ENCODE measurements at places on chromosomes 1 and 21.

- DNase-seq: no peak
These were observed 345.3 kb upstream of the ADGRL2 start for GRCh38 chr1:81455481-81455880.

DNA sequence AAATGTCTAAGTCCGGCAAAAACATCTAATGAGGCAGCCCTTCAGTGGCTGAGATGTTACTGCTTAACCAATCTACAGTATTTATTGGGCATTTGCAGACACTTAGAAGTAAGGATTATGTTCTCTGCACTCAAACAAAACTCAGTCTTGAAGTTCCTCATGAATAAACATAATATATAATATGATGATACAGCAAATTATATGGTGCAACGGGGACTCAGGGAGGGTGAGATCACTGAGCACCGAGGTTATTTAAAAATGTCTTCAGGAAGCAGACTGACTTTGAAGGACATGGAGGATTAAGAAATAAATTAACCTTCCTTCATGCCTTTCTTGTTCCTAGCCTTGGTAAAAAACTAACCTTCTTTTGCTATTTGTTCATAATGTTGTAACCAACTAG is 27.9 kb downstream of the WDR64 start:
- DNase-seq: no peak

- peak; percentile 31 for DNase-seq
These were observed 106.4 kb downstream of the SIK1 start for GRCh38 chr21:43320526-43320925.

GRCh38 chr1:186112280-186112679 is 262.8 kb downstream of the TPR start:
- no peak for DNase-seq

DNA sequence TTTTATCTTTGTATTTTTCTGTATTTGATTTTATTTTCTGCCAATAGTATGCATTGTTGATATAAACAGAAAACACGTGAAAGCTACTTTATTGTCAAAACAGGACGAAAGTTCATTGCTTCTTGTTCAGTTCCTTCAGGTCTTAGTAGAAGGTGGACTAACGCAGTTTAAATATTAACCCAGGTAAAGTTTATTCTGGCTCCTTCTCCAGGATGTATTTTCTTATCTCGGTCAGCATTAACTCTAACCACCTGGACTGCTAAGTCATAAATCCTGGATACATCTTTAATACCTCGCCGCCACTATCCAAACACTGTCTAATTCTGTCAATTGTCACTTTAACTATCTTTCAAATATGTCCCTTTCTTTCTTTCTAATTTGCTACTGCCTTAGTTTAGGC is 5.7 kb upstream of the SOAT1 start:
- no peak for DNase-seq

DNA sequence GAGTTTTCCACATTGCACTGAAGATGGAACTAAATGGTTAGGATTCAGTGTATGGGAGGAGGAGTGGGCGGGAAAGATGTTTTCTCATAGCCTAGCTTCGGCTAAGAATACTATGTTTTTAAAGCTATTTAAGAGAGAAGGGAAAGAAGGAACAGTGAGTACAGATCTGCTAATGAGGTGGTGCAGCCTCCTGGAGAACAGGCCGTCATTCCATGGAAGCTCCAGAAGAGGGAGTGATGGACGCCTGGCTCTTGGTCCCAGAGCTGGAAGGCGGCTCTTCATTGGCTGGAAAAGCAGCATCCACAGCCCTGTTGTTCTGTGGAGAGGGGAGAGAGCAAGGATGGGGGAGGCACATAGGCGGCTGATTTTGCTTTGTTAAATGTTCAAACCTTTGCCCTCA is 6.9 kb downstream of the CAMK1G start:
- DNase-seq: peak; percentile 62

- DNase-seq: peak; percentile 69
These were observed 8.6 kb downstream of the PRKACB start for GRCh38 chr1:84152649-84153056.

DNA sequence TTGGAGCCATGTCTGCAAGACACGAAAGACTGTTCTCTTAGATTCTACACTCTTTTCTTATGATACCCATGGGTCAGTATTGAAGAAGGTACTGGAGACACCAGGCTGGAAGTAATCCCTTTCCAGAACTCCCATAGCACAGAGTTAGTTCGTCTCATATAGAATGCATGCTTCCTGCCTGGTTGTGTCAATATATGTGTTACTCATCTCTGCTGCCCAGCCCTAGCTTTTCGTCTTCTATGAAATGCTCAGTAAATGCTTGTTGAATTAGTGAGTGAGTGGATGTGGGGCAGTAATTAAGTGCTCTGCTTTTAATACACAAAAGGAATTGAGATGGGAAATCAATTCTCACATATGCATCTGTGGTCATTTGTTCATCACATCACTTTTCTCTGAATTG is 32.1 kb downstream of the ADCY10 start:
- no peak for DNase-seq

GRCh38 chr1:156845953-156846545 is 12.9 kb downstream of the INSRR start:
- DNase-seq: no peak

DNA sequence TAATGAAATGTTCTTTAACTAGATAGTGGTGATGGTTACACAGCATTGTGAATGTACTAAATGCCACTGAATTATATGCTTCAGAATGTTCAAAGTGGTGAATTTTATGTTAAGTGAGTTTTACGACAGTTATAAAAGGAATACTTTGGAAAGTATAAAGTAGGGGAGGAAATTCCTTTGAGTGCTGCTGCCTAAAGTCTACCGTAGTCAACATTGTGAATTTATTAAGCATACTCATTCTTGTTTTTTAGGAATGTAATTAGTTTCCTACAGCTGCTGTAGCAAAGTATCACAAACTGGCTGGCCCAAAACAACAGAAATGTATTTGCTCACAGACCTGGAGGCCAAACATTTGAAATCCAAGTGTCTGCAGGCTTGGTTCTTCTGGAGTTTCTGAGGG is 73.0 kb downstream of the SWT1 start:
- DNase-seq: no peak

GRCh38 chr1:61337981-61338848 is 255.9 kb downstream of the NFIA start:
- DNase-seq: peak; percentile 93

DNA sequence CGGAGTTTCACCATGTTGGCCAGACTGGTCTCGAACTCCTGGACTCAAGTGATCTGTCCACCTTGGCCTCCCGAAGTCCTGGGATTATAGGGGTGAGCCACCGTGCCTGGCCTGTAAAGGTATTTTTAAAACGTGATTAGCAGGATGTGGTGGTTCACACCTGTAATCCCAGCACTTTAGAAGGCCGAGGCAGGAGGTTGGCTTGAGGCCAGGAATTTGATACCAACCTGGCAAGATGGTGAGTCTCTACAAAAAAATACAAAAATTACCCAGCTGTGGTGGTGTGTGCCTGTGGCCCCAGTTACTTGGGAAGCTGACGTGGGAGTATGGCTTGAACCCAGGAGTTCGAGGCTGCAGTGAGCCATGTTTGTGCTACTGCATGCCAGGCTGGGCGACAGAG is 43.3 kb upstream of the SOD1 start:
- no peak for DNase-seq

Data from choroid plexus epithelial cell (primary cell).